Breast epithelium (tissue), 4 donors: ENCODE measurements at places on chromosomes 7 and 10.

- DNase-seq = no peak
Observed at GRCh38 chr10:34107626-34108516, 707.2 kb downstream of the PARD3 start.

- DNase-seq = no peak
Observed at GRCh38 chr7:44079331-44080021, 2.9 kb downstream of the POLM start.

DNA sequence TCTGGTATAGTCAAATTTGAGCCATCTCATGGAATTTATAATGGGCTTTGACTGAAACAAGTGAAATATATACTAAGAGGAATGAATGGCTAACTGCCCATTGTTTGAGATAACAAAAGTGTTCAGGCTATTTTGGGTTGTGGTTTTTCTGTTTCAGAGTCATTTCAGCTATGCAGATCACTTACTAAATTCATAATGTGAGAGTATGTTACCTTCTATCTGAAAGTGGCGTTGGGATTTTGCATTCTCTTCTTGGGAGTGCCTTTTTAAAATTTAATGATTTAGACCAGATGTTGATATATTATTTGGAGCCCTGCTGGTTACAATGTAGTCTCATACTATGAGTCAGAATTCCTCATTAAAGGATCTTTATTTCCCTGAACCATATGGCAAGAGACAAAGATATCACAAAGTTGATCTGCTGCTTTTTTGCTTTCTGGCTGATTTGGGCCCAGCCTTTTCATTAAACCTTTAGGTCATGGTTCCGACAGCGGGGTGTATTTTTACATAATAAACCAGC, 10.4 kb downstream of the VCL start:
- no peak for DNase-seq

DNA sequence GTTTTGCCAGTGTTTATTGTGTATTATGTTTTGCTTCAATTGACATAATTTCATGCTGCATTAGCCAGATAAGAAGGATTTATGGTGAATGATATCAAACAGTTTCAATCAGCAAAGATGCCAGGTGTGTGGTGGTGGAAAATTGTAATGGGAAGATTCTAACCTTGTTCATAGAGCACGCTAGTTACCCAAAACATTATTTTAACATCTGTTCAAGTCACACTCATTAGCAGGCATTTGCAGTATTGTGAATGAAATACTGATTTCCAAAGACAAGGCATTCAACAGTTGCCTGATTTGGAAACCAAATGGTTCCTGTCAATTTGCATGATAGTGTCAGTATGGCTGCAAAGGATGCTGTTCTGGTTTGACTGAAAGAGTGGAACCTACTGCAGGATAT, 129.7 kb downstream of the EPC1 start:
- DNase-seq = no peak

GRCh38 chr7:23332193-23332592, 33.1 kb downstream of the MALSU1 start:
- no peak for DNase-seq

GRCh38 chr10:124018886-124019525, 74.4 kb downstream of the CHST15 start:
- no peak for DNase-seq
